ENCODE measurements at places on chromosomes 11 and 22.
A peak's percentile ranks its signal among the peaks of the same experiment; 100 is the strongest.

DNA sequence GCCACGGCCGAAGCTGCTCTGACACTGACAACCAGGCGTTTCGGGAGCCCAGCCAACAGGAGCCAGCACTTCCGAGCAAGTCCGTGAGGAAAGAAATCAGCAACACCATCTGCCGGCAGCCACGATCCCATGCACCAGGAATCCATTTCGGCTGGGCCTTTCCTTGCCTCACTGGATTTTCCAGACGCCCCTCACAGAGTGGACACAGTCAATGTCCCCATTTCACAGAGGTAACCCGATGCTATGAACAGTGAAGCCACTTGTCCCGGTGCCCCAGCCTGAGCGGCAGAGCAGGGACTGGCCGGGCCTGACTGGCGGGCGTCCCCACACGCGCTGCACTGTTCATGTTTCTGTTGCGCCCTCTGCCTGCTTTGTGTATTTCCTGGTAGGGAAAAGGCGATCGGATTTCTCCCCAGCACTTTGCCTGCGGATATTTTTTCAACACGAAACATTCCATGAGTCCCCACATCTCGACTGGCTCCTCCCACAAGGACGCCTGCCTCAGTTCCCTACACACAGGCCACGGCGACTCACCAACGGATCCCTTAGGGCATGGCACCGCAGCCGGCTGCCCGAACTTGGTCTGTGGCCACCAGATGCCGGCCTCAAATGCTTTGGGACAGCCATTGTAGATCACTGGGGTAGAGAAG lies 55.3 kb downstream of the TRMU start:
- DNase-seq = no peak

GRCh38 chr11:71339396-71339881 lies 87.1 kb upstream of the SHANK2 start:
- DNase-seq = no peak

DNA sequence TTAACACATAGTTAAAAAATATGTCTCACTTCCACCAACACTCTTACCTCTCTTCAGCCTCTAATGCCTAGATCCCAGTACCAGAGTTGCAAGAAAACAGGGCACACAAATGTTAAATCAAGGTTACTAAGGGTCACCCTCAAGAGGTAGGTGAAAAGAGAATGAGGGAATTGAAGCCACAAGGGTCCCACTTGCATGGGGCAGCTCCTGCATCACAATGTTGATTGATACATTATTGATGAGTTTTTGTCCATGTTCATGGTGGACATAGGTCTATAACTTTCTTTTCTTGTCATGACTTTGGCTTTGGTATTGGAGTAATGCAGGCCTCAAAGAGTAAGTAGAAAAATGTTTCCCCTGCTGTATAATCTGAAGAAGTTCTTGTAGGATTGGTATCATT lies 46.0 kb upstream of the IGLL5 start:
- no peak for DNase-seq

- no peak for DNase-seq
These were observed 17.2 kb downstream of the DLAT start for GRCh38 chr11:112042161-112042960.

DNA sequence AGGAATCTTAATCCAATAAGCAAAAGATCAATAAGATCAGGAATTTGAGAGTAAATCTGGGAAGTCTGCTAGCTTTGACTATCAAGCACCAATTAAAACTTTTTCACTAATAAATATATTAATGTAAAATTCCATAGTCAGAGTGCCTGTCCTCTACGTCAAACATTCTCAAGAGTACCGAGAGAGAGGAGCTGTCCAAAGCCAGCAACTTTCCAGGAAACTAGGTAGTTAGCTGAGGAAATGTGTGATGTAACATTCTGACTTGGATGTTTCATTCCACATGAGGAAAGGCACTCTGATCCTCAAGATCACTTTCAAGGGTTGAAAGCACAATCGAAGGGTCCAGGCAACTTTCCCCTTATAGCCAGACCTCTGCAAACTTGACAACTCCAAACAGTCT lies 113.2 kb downstream of the STK33 start:
- DNase-seq = no peak

DNA sequence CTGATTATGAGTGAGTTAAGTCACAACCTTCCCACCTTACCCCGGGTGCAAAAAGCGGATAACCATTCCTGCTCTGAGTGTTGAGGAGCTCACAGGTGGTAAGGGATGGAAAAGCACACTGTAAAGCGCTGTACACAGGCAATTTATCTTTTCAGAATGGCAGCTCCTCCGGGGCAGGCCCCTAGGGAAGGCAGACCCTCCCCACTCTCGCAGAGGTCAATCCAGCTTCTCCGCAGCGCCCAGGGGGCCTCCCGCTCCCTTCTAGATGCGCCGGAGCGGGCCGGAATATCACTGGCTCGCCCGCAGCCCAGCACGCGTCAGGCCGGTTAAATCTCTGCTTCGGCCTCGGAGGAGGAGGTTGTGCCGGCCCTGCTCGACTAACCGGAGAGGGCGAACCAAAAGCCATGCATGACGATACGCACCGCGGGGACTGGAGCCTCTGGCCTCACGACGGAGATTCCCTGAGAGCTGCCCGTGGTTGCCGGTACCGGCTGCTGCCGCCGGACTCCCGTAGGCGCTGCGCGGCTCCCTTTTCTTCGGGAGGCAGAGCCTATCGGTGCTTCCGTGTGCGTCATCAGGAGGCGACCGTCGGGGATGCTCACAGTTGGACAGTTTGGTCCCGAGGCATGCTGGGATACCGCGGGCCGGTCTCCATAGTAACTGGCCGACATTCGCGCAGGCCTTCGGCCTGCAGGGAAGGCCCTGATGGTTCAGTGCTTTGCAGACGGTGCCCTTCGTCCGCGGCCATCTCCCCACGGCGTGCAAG lies at the start of gene BRMS1:
Gene BRMS1, minus strand, starts transcription at position 555 of the 766 bp plus-strand sequence. CDS start 2,870 bp downstream, outside the sequence.
- peak; percentile 92 for DNase-seq

GRCh38 chr11:131923309-131923708 lies 552.9 kb downstream of the NTM start:
- no peak for DNase-seq

DNA sequence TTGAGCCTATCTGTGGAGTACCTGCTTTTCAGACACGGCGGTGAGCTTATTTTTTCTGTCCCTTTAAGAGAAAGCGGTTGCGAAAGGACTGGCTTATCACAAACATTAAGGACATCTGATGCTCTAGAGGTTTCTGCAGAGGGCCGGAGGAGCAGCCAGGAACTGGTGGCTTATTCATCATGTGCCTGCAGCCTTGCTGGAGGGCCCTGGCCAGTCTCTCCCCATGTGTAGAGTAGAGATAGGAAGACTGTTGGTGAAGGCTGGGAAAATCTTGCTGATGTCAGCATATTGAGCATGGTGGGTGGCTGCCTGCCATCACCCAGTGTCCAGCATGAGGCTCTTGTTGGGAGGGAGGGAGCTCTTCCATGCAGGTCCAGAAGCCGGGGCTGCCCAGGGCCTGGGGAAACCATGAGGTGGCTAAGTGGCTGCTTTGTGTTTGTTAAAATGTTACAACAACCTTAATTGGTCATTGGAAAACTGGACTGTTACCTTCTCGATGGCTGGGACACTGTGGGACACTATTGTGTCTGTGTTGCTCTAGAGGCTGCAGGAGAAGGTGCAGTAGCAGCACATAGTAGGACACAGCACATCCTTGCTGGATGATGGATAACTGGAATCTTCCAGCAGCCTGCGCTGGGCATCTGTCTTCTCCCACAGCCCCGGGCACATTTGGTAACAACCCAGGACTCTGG lies 54.3 kb downstream of the TSPAN18 start:
- no peak for DNase-seq

DNA sequence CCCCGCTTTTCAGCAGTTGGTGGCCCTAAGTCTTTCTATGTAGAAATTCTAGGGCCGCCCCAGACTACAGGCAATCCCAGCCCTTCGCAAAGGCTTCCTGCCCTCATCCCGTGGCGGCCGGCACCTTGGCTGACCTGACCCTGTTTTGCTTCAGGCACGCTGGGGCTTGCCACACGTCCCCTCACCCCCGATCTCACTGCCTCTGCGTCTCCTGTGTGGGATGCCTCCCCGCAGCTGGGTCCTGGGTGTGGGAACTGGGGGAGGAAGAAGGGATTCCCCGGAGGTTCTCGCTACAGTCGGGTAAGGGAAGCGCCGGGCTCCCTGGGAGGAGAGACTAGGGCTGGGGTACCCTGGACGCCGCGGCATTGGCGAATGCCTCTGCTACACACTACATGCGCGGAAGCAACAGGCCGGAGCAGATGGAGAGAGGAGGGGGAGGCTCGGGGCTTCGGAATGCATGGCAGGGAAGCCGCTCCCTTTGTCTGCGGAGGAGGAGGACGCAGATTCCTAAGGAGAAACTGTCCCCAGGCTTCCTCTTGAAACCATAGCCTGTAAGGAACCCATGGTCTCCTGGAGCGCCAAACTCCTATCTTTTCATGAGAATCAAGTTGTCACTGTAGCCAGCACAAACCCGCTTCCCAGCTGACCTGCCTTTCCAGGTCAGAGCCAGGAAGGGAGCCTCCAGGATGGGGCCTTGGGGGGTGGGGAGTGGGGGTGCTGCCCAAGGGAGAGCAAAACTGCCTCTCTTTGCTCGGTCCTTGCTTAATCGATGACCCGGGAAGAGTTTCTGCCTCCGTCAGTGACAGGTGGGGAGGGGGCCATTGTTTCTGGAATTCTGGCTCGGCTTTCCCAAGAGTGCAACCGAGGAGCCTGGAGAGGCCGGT lies 1.4 kb downstream of the DTX4 start:
- no peak for DNase-seq

- no peak for DNase-seq
These were observed 346.2 kb downstream of the TENM4 start for GRCh38 chr11:79094616-79095015.

- DNase-seq = no peak
These were observed 65.1 kb downstream of the SLC22A12 start for GRCh38 chr11:64655941-64656601.

- DNase-seq = no peak
These were observed 480 bp upstream of the SMARCB1 start for GRCh38 chr22:23786261-23786710.

DNA sequence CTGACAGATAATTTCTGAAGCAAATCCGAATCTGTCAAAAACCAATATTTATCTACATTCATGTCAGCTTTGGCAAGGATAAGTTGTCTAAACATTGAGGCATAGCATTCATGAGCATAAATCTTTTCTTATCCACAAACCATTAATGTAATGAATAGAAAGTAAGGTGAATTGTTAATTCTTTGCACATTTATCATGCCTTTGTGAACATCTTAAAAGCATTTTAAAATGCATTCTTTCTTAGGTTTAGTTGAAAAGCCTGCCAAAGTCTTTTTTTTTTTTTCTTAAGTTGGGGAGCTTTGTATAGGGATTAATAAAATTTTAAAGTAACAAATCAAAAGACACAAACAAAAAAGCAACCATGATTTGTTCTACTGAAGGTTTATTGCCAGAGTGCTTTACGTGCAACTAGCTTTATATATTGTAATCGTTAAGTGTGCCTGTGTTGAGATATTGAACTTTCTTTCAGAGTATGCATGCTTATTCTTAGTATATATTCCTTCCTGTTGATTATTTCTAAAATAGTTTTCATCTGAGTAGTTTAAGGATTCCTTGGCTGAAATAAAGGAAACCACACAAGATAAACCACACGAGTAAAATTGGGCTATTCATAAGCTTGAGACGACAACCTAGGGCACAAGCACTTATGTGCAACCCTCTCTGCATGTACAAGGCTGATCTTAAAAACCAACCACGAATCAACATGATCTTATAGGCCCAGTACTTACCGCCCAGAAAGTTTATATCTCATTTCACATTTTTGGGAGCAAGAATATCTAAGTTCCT lies 1110.9 kb upstream of the CNTN5 start:
- no peak for DNase-seq

DNA sequence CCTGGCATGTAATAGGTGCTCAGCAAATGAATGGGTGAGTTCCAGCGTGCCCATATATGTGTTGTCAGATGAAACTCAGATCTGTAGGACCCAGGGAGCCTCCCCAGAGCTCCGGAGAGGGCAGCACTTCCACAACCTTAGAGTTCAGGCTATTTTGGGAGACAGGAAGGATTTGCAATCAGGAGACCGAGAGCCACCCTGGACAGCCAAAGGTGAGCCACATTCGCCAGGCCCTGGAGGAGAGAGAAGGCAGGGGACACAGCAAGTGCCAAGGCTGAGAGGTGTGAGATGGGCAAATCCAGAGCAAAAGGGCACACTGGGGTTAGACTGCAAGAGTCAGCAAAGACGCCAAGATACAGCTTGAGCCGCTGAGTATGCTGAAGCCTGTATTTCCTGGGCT lies 66.4 kb downstream of the CD82 start:
- no peak for DNase-seq

DNA sequence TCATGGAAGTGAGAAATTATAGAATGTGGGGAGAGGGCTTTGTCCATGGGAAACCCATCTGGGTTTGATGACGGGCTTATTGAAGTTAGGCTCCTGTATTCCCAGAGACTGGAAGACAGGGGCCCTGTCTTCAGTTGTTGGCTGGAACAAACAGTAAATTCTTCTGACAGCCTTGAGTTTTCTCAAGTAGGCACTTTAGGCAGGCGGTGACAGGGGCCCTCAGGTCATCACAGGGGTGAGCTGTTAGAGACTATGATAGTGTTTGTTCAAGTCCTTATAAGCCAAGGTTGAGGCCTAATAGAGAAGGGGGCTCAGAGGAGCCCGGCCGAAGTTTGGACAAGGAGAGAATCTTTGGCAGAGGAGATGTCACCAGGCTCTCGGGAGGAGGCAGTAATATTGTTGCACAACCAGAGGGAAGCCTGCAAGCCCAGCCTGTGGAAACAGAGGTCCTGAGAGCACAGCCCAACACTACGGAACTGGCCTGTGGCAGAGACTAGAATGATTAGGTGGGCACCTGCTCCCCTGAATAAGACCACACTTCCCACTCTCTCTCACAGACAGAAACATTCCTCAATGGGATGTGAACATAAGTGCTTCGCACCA lies 20.2 kb upstream of the IL17RA start:
- no peak for DNase-seq

- no peak for DNase-seq
These were observed 136.9 kb upstream of the ZC3H12C start for GRCh38 chr11:109956124-109956793.

DNA sequence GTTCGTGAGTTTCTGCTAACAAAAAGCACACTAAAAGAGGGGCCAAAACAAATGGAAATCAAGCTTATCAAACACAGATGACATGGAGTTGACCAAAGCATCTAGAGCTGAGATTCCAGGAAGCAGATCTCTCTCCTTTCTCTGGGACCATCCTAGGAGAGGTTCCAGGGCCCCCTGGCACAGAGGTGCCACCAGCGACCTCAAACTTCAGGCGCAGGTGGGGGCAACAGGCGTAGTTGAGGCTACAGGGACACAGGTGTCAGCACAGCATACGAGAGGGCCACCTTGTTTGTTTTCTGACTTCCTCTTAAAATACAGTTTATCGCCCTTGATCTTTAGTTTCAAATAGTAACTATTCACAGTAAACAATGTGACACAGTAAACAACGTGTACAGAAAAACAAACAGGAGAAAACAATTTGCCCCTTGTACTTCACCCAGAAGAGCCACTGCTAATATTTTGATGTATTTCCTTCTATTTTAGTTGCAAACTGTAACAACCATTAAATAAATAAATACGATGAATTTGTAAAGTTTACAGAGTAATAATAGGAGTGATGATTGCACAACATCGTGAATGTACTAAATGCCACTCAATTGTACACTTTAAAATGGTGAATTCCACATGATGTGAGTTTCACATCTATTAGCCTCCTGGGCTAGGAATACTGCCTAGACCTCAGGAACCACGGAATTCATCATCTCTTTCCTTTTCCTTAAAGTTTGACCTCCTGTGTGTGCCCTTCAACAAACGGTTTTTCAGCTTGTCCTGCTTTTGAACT lies 52.2 kb downstream of the IGLL5 start:
- DNase-seq = no peak

GRCh38 chr11:61586792-61587430 lies 6.0 kb upstream of the SYT7 start:
- no peak for DNase-seq

GRCh38 chr11:44452827-44453572 lies 112.5 kb upstream of the CD82 start:
- DNase-seq = no peak
